ENCODE measurements at places on chromosomes 11 and 22.

DNA sequence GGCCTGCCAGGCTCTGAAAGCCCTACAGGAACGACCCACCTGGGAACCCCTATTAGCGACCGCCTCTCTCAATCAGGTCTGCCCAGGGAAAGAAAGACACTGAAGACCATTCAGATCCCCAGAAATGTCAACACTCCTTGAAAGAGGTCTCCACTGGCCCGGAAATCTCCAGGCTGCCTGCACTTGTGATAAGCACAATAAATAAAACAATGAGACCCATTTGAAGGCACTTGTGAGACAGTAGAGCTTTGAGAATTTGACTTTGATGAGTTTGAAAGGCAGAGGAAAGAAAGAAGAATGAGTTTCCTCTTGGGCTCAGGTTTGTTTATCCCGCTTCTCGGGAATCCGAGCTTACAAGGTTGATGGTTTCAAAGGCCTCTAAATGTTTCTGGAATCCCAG, 416.3 kb downstream of the BUD13 start:
- DNase-seq, result no peak

- DNase-seq, result no peak
Observed at GRCh38 chr11:36149538-36150242, 139.5 kb downstream of the COMMD9 start.

DNA sequence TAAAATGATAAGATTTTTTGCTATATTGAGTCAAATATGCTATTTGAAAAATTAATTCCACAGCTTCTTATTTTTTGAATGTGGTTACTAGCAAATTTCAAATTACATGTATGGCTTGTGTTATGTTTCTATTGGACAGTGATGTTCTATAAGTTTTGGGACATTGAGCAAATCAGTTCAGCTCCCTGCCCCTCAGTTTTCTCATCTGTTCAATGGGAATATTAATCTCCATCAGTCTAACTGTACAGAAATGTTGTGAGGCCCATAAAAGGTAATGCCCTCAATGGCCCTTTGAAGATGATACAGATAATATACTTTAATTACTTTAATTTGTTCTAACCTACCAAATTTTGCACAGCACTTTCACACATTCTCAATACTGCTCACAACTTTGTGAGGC, 15.2 kb downstream of the WT1 start:
- DNase-seq, result no peak

- DNase-seq, result no peak
Observed at GRCh38 chr11:91160661-91161060, 937.8 kb upstream of the CHORDC1 start.

GRCh38 chr22:21718499-21718898, 17.1 kb downstream of the YPEL1 start:
- DNase-seq, result no peak

DNA sequence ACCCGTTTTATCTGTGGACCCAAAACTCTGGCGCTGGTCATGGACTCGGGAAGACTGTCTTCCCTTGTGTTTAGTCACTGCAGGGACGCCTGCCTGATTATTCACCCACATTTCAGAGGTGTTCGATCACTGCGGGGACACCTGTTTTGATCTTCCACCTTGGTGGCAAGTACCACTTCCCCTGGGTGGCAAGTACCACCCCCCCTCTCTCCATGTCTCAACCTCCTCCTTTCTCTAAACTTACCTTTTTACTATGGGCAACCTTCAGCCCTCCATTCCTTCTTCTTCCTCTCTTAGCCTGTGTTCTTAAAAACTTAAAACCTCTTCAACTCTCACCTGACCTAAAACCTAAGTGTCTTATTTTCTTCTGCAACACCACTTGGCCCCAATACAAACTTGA, 1.9 kb upstream of the NDUFC2 start:
- DNase-seq, result peak; percentile 27

- no peak for DNase-seq
Observed at GRCh38 chr11:113730887-113731726, 25.0 kb upstream of the TMPRSS5 start.

- no peak for DNase-seq
Observed at GRCh38 chr11:76155500-76156227, 50.6 kb downstream of the WNT11 start.

DNA sequence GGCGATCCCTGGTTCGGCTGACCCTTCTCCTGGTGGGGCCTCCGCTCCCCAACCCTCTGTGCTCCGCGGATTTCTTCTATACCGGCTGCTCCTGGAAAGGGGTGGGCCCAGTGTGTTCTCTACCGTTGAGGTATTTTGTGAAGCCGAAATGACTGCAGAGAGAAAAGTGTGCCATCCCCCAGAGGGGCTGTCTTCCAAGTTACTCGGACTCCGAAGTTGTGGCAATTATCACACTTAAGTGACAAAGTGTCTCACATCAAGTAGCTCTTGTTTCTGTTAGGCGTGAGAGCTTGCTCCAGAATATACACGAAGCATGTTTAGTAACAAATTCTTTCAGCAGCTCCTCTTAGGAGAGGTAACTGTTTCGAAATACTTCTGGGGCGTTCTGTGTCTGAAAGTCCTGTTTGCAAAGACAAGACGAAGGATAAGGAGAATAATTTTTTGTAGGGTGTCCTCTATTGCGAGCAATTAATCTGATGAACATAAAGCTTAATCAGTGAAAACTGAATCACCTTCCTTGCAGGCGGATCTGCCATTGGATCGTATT, 434 bp downstream of the XPNPEP3 start:
- no peak for DNase-seq

GRCh38 chr11:71118671-71119250, 133.6 kb downstream of the SHANK2 start:
- no peak for DNase-seq

- no peak for DNase-seq
Observed at GRCh38 chr22:50226063-50226874, 18.6 kb downstream of the TUBGCP6 start.

DNA sequence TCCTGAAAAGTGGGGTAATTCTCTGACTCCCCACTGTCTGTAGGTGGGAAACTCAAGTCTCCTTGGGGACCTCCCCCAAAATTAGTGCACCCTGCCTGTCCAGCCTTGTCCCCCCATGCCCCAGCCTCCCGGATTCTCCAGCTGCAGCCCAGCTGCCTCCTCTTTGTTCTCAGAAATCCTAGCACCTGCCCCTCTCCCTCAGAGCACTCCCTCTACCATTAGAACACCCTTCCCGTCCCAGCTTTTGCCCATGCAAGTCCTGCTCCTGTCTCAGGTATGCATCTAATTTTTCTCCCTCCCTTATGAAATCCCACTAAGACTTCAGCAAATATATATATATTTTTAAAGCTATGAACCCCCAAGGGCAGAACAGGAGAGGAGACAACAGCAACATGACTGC, 37.3 kb downstream of the LRFN4 start:
- DNase-seq, result no peak

DNA sequence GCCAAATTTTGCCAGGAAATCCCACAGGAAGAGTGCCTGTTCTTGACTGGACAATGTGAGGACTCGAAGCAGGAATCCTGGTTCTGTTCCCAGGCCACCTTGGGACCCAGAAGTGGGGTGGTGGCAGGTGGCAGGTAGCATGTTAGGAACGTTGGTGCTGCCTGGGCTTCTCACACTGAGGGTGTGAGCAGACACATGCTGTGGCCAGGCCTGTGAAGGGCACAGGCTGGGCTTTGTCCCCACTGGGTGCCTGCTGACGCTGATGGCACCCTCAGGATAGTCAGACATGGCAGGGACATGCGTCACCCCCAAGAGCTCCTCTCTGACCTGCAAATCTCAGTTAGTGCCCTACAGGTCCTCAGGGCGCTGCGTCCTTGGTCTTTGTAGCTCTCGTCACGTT, 21.1 kb upstream of the NECTIN1 start:
- DNase-seq, result no peak

- DNase-seq, result no peak
Observed at GRCh38 chr22:49177666-49178065, 650.0 kb downstream of the BRD1 start.

DNA sequence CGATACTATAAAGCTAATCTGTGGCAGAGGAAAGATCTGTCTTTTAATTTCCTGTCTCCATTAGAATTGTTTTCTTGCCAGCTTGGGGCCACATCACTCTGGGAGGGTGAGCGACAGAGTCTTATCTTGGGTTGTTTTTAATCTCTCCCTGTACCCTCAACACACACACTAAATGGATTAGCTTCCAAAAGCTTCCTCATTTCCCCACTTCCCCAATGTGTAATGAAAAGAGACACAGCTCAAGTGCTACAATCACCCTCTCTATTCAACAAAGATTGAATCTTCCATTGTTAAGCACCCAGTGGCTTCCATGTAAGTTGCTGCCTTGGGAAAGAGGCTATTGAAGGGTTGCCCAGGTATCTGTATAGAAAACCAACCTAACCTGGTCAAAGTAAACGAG, 6.1 kb upstream of the ASCL3 start:
- DNase-seq, result no peak
